ENCODE measurements at places on chromosomes 4 and X. TPM values are rescaled to one million over a fixed set of nuclear protein-coding genes. Genes with fewer than 3 reads are reported as not detected.

GRCh38 chr4:24777536-24778463 is 17.6 kb upstream of the SOD3 start:
- DNase-seq = no peak
- H3K4me1 ChIP-seq = peaks cover 7% of the 10 kb centered on the region
- no peak overlapping the region for H3K4me3 ChIP-seq
- no peaks in the 10 kb centered on the region for H3K36me3 ChIP-seq
- no peak overlapping the region for H3K27ac ChIP-seq

The IDH3G gene
- total RNA-seq = 80.1 TPM

GRCh38 chrX:13983734-13984133 is 46.0 kb downstream of the GEMIN8 start:
- no peaks in the 10 kb centered on the region for H3K4me1 ChIP-seq
- no peak overlapping the region for H3K4me3 ChIP-seq
- no peak for DNase-seq
- H3K27me3 ChIP-seq = no peaks in the 10 kb centered on the region

The RAB40A gene
- 0.19 TPM for total RNA-seq

- H3K27me3 ChIP-seq = no peaks in the 10 kb centered on the region
- no peak overlapping the region for H3K4me3 ChIP-seq
- H3K36me3 ChIP-seq = no peaks in the 10 kb centered on the region
- H3K27ac ChIP-seq = peak overlapping the region; percentile 32
Measured at GRCh38 chrX:130262231-130262630, 6.5 kb downstream of the ZNF280C start.

DNA sequence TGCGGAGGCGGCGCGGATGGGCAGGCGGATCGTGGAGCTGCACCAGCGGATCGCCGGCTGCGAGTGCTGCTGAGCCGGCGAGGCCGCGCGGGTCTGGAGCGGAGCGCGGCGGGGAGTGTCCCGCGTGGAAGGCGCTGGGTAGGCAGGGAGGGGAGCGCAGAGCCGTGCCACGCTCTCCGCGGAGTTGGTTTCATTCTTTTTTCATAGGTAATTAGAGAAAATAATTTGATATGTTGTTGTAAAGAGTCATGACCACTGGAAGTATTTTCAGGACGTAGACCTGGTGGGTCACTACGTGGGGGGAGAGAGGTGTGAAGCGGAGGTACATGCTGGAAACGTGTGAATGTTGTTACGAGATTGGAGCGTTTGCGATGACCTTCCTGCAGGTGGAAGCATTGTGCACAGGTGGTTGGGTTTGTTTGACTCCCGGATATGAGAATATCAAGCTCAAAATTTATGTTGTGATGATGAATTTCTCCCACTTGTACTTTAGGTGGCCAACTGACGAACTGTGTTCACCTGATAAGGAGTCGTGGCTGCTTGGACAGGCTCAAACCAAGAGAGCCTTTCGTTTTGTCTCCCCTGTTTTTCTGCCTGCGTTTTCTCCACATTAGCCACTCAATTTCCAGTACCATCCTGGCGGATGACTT is 19.1 kb upstream of the S100P start:
- H3K27me3 ChIP-seq = no peaks in the 10 kb centered on the region
- H3K36me3 ChIP-seq = peaks cover 4% of the 10 kb centered on the region
- H3K4me3 ChIP-seq = peak overlapping the region; percentile 75
- peaks cover 26% of the 10 kb centered on the region for H3K4me1 ChIP-seq
- no peak for DNase-seq

DNA sequence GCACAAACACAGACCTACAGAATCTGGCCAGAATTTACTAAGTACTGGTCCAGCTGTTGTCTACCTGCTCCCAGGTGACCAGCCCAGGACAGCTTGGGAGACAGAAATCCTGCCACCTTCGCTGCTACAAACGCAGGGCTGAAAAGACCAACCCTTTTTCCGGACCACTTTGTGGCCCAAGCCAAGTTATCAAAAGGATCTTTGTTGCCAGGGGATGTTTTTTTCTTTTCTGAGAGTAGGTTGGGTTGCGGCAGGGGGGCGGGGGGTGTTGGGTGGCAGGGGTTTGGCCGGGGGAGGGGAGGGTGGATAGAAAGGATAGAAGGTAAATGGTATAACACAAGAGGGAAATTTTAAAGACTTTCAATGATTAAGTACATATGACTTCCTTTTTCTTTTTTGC is 63.4 kb downstream of the STOX2 start:
- H3K4me1 ChIP-seq = no peaks in the 10 kb centered on the region
- H3K27ac ChIP-seq = no peak overlapping the region
- H3K36me3 ChIP-seq = no peaks in the 10 kb centered on the region
- 0 out of 2 replicates have a peak, but pooled peaks cover 6% of the 10 kb centered on the region for H3K27me3 ChIP-seq
- no peak for DNase-seq

DNA sequence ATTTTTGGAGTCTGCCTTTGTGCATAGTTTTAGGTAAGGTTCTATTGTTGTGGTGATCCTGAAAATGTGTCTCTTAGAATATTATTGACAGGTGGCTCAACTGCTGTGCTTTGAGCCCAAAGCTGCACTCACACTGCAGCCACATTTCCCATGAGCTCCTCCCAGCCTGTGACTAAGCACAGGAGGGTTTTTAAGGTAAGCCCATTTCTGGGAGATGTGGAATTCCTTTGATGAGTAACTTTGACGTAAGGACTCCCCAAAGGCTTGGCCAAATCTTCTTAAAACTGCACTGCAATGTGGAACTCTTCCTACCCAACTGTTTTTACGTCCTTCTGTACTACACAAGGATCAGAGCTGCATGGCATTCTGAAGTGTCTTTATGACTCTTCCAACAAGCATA is 20.0 kb upstream of the TMPRSS11A start:
- no peak for DNase-seq
- no peak overlapping the region for H3K4me3 ChIP-seq
- H3K27me3 ChIP-seq = no peaks in the 10 kb centered on the region
- no peaks in the 10 kb centered on the region for H3K4me1 ChIP-seq

DNA sequence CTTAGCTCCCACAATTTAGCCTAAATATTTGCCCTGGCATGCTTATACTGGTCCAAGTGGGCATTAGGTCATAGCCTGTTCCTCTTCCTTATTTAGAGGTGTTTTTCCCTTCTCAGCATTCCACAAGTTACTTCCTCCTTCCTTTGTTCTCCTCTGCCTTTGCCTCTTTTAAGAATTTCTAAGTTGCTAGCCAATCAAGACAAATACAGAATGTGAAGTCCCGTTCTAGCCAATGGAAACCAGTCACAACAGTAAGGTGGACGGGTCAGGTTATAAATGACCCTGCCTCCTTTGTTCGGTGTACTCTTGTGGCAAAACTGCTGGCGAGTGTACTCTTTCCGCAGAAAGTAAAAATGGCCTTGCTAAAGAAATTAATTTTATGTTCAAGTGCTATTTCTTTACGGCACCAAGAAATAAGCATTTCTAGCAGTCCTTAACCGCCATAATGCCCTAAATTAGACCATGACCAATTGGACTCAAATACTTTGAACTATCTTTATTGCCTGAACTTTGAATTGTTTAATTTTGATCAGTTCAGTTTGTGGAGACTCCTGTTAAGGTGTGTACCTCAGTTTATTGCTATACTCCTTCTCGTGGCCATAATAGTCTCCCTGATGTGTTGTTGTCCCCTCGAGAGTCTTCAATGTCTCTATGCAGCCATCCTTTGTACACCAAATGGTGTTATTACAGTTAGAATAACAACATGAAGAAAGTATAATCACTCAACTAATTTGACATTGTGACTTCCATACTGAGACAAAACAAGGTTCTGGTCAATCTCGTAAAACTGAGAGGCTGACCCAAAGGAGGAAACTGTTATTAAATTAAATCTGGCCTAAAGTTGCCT is 1.6 kb upstream of the HADH start:
- no peak overlapping the region for H3K27ac ChIP-seq
- peaks cover 3% of the 10 kb centered on the region for H3K36me3 ChIP-seq
- no peak overlapping the region for H3K4me3 ChIP-seq
- no peak for DNase-seq
- peaks cover 21% of the 10 kb centered on the region for H3K4me1 ChIP-seq

GRCh38 chr4:159160242-159160641 is 57.4 kb downstream of the RAPGEF2 start:
- no peak overlapping the region for H3K4me3 ChIP-seq
- H3K27me3 ChIP-seq = no peaks in the 10 kb centered on the region
- no peaks in the 10 kb centered on the region for H3K4me1 ChIP-seq
- no peak for DNase-seq
- H3K27ac ChIP-seq = no peak overlapping the region
- H3K36me3 ChIP-seq = no peaks in the 10 kb centered on the region

GRCh38 chrX:119753639-119754257 is 4.6 kb upstream of the SOWAHD start:
- H3K36me3 ChIP-seq = no peaks in the 10 kb centered on the region
- H3K27me3 ChIP-seq = no peaks in the 10 kb centered on the region
- H3K4me3 ChIP-seq = no peak overlapping the region

Measured in SJSA1 (cell line).